ENCODE measurements at places on chromosomes 12 and 14.

DNA sequence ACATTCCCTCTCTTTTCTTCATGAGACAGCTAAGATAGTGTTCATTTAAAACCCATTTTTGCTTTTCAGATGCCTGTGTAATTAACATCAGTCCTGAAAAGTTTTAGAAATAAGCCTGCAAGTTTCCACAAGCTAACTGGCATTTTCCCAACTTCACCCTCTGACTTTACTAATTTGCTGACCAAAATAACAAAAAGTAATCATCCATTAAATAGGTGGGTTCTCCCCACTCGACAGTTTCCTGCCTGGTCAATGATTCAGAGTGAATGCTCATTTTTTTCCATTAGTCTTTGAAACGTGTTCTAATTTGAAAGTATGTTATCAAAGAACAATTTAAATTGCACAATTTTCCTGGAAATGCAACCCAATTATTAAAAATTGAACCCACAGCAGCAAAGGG lies 23.6 kb downstream of the NELL2 start:
- peaks cover 5% of the 10 kb centered on the region for H3K27me3 ChIP-seq
- peaks cover 6% of the 10 kb centered on the region for H3K4me1 ChIP-seq
- no peak for DNase-seq
- no peak overlapping the region for H3K27ac ChIP-seq

DNA sequence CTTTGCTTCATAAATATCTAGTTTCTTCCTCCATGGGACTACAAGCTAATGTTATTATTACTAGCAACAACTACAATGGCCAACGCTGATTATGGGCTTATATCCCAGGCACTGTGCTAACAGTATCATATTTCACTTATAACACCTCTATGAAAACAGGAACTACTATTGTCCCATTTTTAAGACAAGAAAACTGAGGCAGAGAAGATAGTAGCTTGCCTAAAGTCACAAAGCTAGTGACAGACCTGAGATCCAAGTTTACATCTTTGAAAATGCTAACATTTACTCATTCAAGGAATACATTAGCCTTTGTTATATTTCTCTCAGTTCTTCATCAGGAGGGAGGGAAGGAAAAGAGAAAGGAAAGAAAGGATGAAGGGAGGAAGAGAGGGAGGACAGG lies 32.8 kb downstream of the GIT2 start:
- H3K27ac ChIP-seq, result no peak overlapping the region
- H3K27me3 ChIP-seq, result no peaks in the 10 kb centered on the region
- DNase-seq, result no peak
- no peaks in the 10 kb centered on the region for H3K4me1 ChIP-seq
- peaks cover 37% of the 10 kb centered on the region for H3K36me3 ChIP-seq

DNA sequence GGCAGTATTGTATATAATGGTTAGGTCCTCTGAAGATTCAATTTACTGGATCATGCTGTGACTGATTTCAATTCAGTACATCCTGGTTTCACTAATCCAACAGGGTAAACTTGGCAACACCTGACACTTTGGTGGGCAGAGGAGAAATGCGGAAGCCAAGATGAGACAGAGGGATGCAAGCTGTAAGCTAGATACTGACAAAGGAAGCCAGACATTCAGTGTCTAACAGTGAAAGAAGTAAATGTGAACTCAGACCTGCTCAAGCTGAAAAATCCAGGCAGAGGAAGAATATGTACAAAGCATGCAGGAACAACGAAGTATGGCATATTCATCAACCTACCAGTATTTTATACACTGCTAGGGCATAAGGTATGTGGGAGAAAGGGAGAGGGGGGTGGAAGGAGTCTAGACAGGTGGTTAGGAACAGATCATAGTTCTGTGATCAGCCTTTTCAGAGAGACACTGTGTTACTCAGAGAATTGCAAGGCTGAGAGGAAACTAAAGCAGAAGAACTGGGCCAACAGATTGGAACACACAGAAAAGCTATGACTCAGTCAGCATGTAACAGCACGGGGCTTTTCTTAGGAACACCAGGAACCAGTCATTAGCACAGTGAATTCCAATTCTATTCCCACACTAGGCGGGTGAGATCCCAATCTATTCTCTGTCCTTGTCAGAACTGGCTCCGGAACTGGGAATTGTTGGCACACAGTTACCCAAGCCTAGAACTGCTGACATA lies 40.3 kb downstream of the NELL2 start:
- H3K4me1 ChIP-seq, result no peaks in the 10 kb centered on the region
- no peak overlapping the region for H3K27ac ChIP-seq
- no peaks in the 10 kb centered on the region for H3K27me3 ChIP-seq
- H3K36me3 ChIP-seq, result no peaks in the 10 kb centered on the region
- H3K4me3 ChIP-seq, result no peak overlapping the region

- H3K27ac ChIP-seq, result no peak overlapping the region
- no peak for DNase-seq
- H3K36me3 ChIP-seq, result no peaks in the 10 kb centered on the region
- no peaks in the 10 kb centered on the region for H3K4me1 ChIP-seq
- no peak overlapping the region for H3K4me3 ChIP-seq
- no peaks in the 10 kb centered on the region for H3K27me3 ChIP-seq
These were observed 18.8 kb downstream of the TCP11L2 start for GRCh38 chr12:106321139-106321850.
